Airway epithelial cell (primary cell): ENCODE measurements at places on chromosomes 2 and 18. TPM values are rescaled to one million over a fixed set of nuclear protein-coding genes. Genes with fewer than 3 reads are reported as not detected.

The LIMS3 gene
- 1.4 TPM in 1 of 2 replicates, not detected in the other for total RNA-seq

The ABCG8 gene
- not detected in 2 replicates for total RNA-seq

The RESP18 gene
- not detected in 2 replicates for total RNA-seq

The CXCR4 gene
- not detected in 2 replicates for total RNA-seq

The SALL3 gene
- total RNA-seq, result not detected in 2 replicates

The FBXO36 gene
- 3.3 and 4.0 TPM in 2 replicates for total RNA-seq

The ZNF892 gene
- 2.5 and 2.7 TPM in 2 replicates for total RNA-seq

The NT5DC4 gene
- total RNA-seq, result not detected in 2 replicates

The PASK gene
- 6.5 and 8.3 TPM in 2 replicates for total RNA-seq

The CENPA gene
- 6.2 and 12.6 TPM in 2 replicates for total RNA-seq

The EGR4 gene
- not detected in 2 replicates for total RNA-seq

The CCDC178 gene
- total RNA-seq, result 0.98 TPM in 1 of 2 replicates, not detected in the other

The KRTCAP3 gene
- total RNA-seq, result 44.1 and 86.7 TPM in 2 replicates

The GRHL1 gene
- total RNA-seq, result 33.9 and 50.1 TPM in 2 replicates

The EIF2AK3 gene
- total RNA-seq, result 9.7 and 11.6 TPM in 2 replicates

The FSIP2 gene
- total RNA-seq, result 0.56 and 0.85 TPM in 2 replicates

The CCDC102B gene
- total RNA-seq, result 0.92 and 3.6 TPM in 2 replicates

The WDR7 gene
- total RNA-seq, result 4.4 and 8.9 TPM in 2 replicates

The ELAC1 gene
- total RNA-seq, result 4.9 and 6.6 TPM in 2 replicates

The MYO5B gene
- total RNA-seq, result 26.8 and 39.6 TPM in 2 replicates

The GPAT2 gene
- total RNA-seq, result 0.63 and 1.6 TPM in 2 replicates

The ABCG5 gene
- total RNA-seq, result not detected in 2 replicates

The CKAP2L gene
- 10.9 and 15.3 TPM in 2 replicates for total RNA-seq

The AQP12B gene
- not detected in 2 replicates for total RNA-seq

The SGPP2 gene
- 15.7 and 16.4 TPM in 2 replicates for total RNA-seq

The DAPL1 gene
- 2.5 and 11.3 TPM in 2 replicates for total RNA-seq

The CSRNP3 gene
- total RNA-seq, result 1.1 and 4.8 TPM in 2 replicates

The UPP2 gene
- total RNA-seq, result not detected in 2 replicates

The ARHGAP15 gene
- total RNA-seq, result not detected in 2 replicates

The CPS1 gene
- total RNA-seq, result 10.8 TPM in 2 replicates

The ZAP70 gene
- total RNA-seq, result not detected in 2 replicates

The POTEC gene
- not detected in 2 replicates for total RNA-seq

The MAP3K19 gene
- not detected in 2 replicates for total RNA-seq

The BMP10 gene
- total RNA-seq, result not detected in 2 replicates

The SCYGR4 gene
- not detected in 2 replicates for total RNA-seq

The TCF23 gene
- total RNA-seq, result not detected in 2 replicates

The INPP5D gene
- 24.9 and 33.6 TPM in 2 replicates for total RNA-seq
